ENCODE measurements at places on chromosomes 12 and 14.
A peak's percentile ranks its signal among the peaks of the same experiment; 100 is the strongest.

DNA sequence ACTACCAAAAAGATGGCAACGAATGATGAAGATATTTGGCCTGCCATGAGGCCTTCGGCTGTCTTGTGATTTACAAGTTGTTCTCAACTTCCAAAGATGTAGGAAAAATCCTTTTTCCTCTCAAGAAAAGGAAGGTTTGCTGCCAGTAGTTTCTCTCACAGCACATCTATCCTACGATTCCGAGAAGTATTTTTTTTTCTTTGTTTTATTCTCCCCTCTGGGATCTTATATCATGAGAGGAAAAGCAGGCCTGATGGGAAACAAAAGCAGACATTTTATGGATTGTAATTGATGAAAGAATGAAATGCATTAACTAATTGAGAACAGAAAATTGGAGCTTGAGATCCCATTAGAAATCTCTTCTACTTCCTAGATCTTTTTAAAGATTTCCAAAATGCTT lies 1197.9 kb upstream of the SEL1L start:
- DNase-seq = no peak

DNA sequence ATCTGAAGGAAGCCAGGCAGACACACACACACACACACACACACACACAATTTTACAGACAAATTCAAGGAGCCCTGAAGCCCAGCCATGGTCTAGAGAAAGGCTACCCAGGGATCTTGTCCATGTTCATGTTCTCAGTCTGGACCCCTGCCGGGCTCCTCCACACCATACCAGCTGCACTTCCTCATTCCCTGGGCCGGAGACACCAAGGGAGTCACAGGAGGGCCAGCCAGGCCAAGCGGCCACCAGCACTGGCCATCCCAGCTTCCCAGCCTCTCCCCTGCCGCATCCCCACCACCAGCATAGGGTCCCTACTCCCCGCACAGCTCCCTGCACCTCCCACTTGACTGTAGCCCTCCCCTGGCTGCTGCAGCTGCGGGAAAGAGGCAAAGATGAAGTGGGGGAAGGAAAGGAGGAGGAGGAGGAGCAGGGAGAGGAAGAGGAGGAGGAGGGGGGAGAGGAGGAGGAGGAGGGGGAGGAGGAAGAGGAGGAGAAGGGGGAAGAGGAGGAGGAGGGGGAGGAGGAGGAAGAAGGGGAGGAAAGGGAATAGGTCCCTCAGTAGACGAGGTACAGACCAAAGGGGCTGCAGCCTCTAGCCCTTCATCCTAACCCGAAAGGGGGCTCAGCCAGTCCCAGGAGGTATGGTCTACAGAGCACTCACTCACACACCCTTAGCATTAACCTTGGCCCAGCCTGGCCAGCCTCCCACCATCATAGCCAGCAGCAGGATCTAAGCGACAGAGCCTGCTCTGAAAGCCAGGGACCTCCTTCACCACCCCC lies 293.2 kb downstream of the DPF3 start:
- DNase-seq = no peak

GRCh38 chr14:96987086-96987474 lies 189.9 kb downstream of the VRK1 start:
- DNase-seq = no peak

DNA sequence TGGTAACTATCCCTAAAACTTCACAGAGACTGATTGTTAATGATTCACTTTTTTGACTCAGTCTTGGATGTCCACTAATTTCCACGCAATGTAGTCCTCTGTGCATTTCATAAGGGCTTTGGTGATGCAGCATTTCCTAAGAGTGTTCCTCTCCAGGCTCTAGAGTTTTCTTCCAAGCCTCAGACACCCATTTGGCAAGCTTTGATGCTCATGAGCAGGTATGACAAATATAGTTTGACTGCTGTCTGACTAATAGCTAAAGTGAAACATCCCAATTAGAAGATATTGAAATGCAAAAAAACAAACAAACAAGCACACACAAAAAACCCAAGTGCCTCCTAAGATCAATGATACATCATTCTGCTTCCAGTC lies 1.5 kb upstream of the VAMP1 start:
- no peak for DNase-seq

GRCh38 chr14:61570549-61571290 lies 124.6 kb upstream of the HIF1A start:
- DNase-seq = no peak

DNA sequence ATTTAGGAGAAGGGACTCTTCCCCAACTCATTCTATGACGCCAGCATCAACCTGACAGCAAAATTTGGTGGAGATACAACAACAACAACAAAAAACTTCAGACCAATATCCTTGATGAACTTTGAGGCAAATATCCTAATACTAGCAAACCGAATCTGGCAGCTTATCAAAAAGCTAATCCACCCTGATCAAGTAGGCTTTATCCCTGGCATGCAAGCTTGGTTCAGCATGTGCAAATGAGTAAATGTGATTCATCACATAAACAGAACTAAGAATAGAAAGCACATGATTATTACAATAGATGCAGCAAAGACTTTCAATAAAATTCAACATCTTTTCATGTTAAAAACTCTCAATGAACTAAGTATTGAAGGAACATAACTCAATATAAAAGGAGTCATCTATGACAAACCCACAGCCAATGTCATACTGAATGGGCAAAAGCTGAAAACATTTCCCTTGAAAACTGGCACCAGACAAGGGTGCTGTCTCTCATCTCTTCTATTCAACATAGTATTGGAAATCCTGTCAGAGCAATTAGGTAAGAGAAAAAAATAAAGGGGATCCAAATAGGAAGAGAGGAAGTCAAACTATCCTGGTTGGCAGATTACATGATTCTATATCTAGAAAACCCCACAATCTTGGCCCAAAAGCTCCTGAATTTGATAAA lies 233.3 kb downstream of the CCDC59 start:
- DNase-seq = no peak

GRCh38 chr14:21098076-21098891 lies at the start of gene ZNF219:
Gene ZNF219, minus strand, starts transcription at chr14:21098655. Its CDS starts 5,064 bp downstream, at chr14:21093591.
- DNase-seq = peak; percentile 85

DNA sequence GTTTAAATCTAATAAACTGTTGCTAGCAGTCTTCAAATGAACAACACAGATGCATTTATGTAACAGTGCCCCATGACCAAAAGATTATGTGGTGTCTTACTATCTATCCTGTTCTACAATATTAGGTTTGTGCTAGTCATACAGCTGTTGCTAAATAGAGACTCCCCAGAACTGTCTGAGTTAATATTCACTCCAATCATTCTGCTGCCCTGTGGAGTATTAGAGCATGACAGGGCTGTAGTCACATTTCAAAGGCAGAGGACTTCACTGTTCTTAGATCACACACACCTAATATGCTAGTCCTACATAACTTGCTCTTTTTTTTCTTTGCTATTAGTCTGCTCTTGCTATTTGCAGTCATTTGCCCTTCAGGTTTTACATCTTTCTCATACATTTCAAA lies 157.6 kb upstream of the MDGA2 start:
- no peak for DNase-seq

- DNase-seq = no peak
Measured at GRCh38 chr12:76568888-76569551, 9.4 kb upstream of the OSBPL8 start.

GRCh38 chr12:112463478-112463877 lies 44.7 kb downstream of the PTPN11 start:
- no peak for DNase-seq

DNA sequence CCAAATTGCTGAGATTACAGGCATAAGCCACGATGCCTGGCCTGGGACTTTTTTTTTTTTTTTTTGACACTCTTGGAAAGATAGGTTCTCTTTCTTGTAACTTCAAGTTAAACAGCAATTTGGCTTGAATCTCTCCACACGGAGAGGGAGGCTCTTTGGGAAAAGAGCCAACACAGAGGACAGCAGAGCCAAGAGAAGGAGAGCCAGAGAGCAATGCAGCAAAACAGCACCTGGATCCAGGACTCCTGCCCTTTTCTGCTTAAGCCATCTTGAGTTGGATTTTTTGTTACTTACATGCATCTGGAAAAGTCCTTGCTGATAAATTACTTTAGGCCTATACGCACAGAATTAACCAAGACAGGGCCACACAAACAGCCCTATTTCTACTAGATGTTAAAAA lies 176.8 kb downstream of the APAF1 start:
- no peak for DNase-seq

DNA sequence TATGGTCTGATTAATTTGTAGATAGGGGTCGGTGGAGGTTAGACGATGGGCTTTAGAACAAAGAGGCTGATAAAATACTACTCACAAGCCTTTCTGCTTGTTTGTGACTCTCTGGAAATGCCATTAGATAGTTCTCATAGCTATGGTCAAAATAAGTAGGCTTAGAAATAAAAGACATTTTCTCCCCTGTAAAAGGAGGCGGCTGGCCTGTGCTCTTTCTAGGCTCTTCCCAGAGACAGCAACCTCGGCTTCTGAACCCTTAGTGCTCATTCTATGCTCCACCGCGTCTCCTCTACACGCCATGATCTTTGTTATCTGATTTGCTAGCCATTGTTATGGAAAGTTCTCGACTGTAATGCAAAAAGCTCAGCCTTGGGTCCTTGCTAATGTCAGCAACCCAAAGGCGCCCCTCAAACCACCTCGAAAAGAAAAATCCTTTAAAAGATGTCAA lies 64.5 kb downstream of the CRADD start:
- DNase-seq = no peak

DNA sequence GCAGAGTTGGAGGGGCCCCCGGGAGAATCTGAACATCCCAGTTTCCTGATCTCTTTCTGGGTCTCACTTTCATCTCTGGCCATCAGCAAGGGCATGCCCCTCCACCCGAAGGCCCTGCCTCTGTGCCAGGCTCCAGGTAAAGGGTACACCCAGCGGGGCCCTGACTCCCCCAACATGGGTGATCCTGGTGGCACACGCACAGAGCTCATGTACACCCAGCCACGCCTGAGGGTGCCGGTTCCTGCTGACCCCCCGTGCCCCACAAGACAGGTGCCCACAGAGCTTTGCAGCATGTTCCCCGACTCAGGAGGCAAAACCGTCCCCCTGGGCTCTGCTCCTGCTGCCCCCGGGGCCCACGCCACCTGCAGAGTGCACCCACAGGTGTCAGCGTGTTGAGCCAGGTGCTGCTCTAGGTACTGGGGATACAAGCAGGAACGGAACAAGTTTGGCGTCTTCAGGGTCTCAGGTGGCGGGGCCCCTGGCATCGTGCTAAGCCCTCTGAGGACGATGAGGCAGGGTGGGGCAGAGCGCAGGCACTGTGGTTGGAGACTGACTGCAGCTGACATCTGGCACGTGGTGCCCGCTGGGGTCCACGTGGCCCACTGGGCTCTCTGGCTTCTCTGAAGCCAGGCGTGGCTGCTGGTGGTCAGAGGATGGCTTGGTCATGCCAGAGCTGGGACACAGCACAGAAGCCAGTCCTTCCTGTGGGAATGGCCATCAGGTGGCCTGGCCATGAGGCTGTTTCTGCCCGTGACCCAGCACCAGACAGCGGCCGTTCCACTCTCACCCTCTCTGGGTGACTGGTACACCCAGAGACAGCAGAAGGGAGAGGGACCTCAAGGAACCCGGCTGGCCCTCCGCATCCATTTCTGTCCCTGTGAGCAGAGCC lies 13.8 kb downstream of the BAG5 start:
- no peak for DNase-seq

DNA sequence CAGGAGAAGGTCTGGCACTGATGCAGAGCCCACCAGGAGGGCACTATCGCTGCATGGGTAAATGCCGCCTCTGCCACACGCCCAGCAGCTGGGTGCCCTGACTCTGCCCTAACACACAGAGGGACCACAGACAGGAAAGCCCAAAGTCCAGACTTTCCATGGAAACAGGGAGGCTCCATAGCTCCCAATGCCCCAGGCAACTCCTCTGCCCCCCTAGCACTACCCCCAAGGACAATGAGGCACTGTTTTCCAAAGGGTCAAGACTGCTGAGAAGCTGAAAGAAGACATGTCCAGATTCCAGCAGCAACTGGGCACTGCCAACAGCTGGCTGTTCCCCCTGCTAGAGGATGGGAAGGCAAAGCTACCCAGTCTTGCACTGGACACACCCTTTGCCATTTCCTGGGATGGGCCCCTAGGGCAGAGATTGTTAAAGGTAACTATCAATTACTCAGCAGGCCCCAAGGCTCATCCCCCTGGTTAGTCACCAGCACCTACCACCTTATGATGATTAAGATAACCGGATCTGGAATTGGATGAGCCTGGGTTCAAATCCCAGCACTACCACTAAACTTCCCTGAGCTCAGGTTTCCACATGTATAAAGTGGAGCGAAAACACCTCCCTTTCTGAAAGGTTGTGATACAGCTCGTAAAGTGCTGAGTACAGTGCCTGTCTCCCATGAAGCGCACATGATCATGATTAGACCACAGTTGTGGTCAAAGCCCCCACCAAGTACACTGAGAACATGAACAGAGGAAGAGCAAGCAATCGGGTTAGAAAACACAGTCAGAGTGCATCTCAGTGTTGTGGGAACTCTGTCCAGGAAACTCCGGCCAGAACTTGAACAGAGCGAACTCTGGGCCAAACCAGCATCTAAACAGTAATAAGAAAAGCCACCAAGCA lies 3.3 kb downstream of the PXN start:
- no peak for DNase-seq

DNA sequence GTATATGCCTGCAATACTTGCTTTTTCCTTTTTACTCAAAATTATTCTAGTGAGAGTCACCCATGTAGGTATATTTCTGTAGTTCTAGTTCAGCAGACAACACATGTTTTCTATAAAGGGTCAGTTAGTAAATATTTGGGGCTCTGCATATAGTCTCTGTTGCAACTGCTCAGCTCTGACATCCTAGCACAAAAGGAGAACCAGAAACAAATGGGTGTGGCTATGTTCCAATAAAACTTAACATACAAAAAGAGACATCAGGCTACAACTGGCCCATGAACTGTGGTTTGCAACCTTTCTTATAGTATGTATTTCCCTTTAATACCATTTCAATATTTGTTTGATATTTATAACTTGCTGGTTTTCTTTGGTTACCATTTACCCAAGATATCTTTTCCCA lies 11.9 kb downstream of the NT5DC3 start:
- no peak for DNase-seq

GRCh38 chr14:79658769-79659168 lies 552.5 kb downstream of the DIO2 start:
- DNase-seq = no peak

- no peak for DNase-seq
Measured at GRCh38 chr14:95133282-95133681, 24.0 kb downstream of the DICER1 start.

DNA sequence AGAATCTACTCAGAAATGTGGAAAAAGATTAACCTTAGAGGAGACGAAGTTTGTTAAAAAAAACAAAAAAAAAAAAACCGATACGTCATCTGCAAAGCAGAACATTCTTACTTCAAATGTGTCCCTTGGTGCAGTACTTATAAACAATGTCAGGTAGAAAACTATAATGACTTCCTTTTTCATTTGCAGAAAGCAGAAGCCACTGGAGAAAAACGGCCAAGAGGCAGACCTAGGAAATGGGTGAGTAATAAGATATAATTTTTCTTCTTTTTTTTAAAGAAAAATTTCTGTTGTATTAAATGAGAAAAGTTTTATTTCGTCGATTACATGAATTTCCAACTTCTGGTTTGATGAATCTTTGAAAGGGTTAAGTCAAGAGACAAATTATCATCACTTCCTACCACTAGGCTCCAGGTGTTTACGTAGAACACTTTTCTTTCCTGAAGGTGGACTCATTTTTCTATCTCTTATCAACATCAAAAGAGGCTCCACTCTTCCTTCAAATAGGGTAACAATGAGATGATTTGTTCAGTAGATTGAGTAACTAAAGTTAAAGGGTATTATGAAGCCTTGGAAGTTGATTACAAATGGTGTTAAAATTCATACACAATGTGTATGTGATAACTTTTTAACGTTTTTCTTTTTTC lies 14.2 kb downstream of the HMGA2 start:
- no peak for DNase-seq

GRCh38 chr12:1716911-1717310 lies 26.0 kb downstream of the ADIPOR2 start:
- no peak for DNase-seq
